Kidney (tissue), 22 donors: ENCODE measurements at places on chromosomes 1 and 21. TPM values are rescaled to one million over a fixed set of nuclear protein-coding genes. Genes with fewer than 3 reads are reported as not detected.

GRCh38 chr1:230884646-230885045, 16.3 kb upstream of the C1orf198 start:
- no peak overlapping the region for H3K27ac ChIP-seq
- no peaks in the 10 kb centered on the region for H3K27me3 ChIP-seq
- no peaks in the 10 kb centered on the region for H3K36me3 ChIP-seq
- DNase-seq: no peak
- H3K4me1 ChIP-seq: no peaks in the 10 kb centered on the region

DNA sequence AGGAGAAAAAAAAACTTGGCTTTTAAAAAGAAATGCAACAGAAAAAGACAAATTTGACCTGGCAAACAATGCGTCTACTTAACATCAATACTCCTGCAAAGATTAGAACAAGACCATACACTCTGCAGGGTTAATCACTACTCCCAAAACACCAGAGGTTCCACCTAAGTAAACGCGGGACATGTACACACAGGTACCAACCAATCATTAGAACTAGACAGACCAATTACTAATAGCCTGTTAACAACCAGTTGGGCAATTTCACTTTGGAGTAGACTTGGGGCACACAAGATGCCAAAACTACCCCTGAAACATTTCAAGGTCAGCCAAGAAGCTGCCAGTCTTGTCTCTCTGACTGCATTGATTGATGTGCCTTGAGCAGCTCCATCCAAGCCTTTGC, 125.8 kb downstream of the RRAGC start:
- H3K27me3 ChIP-seq: no peaks in the 10 kb centered on the region
- H3K27ac ChIP-seq: no peak overlapping the region
- H3K4me1 ChIP-seq: peaks cover 3% of the 10 kb centered on the region
- H3K36me3 ChIP-seq: no peaks in the 10 kb centered on the region
- no peak overlapping the region for H3K4me3 ChIP-seq

- H3K4me3 ChIP-seq: no peak overlapping the region
- no peak overlapping the region for H3K27ac ChIP-seq
- H3K27me3 ChIP-seq: no peaks in the 10 kb centered on the region
- H3K4me1 ChIP-seq: peaks cover 4% of the 10 kb centered on the region
Measured at GRCh38 chr1:15275921-15276683, 29.1 kb downstream of the FHAD1 start.

- H3K36me3 ChIP-seq: no peaks in the 10 kb centered on the region
- no peak overlapping the region for H3K27ac ChIP-seq
- no peak for DNase-seq
- H3K4me3 ChIP-seq: no peak overlapping the region
- H3K27me3 ChIP-seq: no peaks in the 10 kb centered on the region
Measured at GRCh38 chr1:162298266-162298665, 78.4 kb downstream of the SPATA46 start.

- H3K27ac ChIP-seq: no peak overlapping the region
- no peak overlapping the region for H3K4me3 ChIP-seq
- H3K36me3 ChIP-seq: no peaks in the 10 kb centered on the region
- DNase-seq: peak; percentile 22
- no peaks in the 10 kb centered on the region for H3K4me1 ChIP-seq
Measured at GRCh38 chr1:245558069-245558468, 403.3 kb downstream of the KIF26B start.

GRCh38 chr1:165350840-165351239, 5.7 kb downstream of the LMX1A start:
- no peak for DNase-seq
- peaks cover 82% of the 10 kb centered on the region for H3K27me3 ChIP-seq
- no peak overlapping the region for H3K27ac ChIP-seq

- peak overlapping the region; percentile 34 for H3K27ac ChIP-seq
- DNase-seq: peak; percentile 98
- H3K27me3 ChIP-seq: no peaks in the 10 kb centered on the region
- H3K36me3 ChIP-seq: no peaks in the 10 kb centered on the region
Measured at GRCh38 chr1:24847995-24848881, 81.8 kb downstream of the RUNX3 start.

- H3K27ac ChIP-seq: no peak overlapping the region
- no peak overlapping the region for H3K4me3 ChIP-seq
- H3K4me1 ChIP-seq: peaks cover 5% of the 10 kb centered on the region
- no peaks in the 10 kb centered on the region for H3K27me3 ChIP-seq
Measured at GRCh38 chr1:91026777-91027176, 4.9 kb upstream of the ZNF644 start.

DNA sequence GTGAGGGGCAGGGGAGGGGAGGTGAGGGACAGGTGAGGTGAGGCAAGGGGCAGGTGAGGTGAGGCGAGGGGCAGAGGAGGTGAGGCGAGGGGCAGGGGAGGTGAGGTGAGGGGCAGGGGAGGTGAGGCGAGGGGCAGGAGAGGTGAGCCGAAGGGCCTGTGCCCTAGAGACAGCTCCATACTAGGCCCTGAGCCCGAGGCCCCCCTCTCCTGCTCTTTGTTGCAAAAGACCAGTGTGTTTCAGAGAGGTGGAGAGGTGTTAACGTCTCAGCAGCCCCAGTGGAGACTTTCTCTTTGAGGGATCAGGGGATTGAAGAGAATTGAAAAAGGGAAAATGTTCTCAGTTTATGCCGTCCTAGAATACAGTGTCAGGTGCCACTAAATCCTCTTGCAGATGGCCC, 44.2 kb downstream of the EPHB2 start:
- H3K27ac ChIP-seq: no peak overlapping the region
- no peak for DNase-seq
- no peaks in the 10 kb centered on the region for H3K27me3 ChIP-seq

GRCh38 chr1:154720328-154721297, 112.6 kb upstream of the ADAR start:
- H3K36me3 ChIP-seq: no peaks in the 10 kb centered on the region
- no peak for DNase-seq
- H3K27ac ChIP-seq: no peak overlapping the region
- H3K4me3 ChIP-seq: no peak overlapping the region

DNA sequence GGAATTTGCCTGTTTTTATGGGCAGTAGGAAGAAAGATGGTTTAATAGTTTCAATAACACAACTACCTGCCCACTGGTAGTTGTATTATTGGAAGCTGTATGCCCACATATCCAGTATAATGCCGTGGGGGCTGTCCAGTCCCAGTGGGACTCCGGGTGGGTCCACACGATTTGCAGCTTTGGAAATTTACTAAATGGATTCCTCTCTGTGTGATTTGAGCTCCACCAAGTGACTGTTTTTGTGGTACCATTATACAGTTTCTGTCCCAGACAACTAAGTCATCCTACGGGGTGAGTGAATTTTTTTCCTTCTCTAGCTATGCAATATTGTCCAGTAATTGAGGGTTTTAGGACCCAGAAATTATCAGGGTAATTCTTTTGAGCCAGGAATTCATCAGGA, 86.8 kb downstream of the PLA2G4A start:
- no peaks in the 10 kb centered on the region for H3K27me3 ChIP-seq
- no peak overlapping the region for H3K4me3 ChIP-seq
- no peaks in the 10 kb centered on the region for H3K36me3 ChIP-seq
- DNase-seq: no peak

DNA sequence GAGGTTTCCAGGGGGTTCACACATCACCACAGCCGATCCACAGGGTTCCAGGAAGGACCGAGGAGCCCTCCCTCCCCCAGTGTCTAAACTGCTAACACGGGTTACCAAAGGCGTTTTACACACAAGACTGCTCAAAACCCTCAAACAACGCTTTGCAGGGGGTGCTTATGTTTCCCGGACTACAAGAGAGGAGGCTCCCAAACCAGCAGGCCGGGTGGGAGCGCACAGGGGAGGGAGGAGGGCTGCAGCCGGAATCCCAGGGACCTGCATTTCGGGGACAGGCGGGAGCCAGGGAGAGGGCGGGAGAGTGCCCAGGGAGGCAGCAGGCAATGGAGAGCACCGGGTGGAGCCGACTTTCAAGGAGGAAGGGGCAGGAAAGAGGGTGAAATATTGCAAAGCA, 50.8 kb downstream of the ACBD3 start:
- no peaks in the 10 kb centered on the region for H3K27me3 ChIP-seq
- H3K36me3 ChIP-seq: no peaks in the 10 kb centered on the region

DNA sequence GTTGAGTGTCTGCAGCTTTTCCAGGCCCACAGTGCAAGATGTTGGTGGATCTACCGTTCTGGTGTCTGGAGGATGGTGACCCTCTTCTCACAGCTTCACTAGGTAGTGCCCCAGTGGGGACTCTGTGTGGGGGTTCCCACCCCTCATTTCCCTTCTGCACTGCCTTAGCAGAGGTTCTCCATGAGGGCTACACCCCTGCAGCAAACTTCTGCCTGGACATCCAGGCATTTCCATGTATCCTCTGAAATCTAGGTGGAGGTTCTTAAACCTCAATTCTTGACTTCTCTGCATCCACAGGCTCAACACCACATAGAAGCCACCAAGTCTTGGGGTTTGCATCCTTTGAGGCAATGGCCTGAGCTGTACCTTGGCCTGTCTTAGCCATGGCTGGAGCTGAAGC, 14.3 kb upstream of the DNM3 start:
- H3K4me1 ChIP-seq: no peaks in the 10 kb centered on the region
- no peak for DNase-seq
- no peaks in the 10 kb centered on the region for H3K36me3 ChIP-seq
- H3K27me3 ChIP-seq: no peaks in the 10 kb centered on the region

GRCh38 chr1:161382214-161383019, 14.7 kb upstream of the CFAP126 start:
- H3K4me1 ChIP-seq: no peaks in the 10 kb centered on the region
- H3K36me3 ChIP-seq: no peaks in the 10 kb centered on the region
- H3K27ac ChIP-seq: no peak overlapping the region
- no peaks in the 10 kb centered on the region for H3K27me3 ChIP-seq
- H3K4me3 ChIP-seq: no peak overlapping the region

- peaks cover 25% of the 10 kb centered on the region for H3K36me3 ChIP-seq
- H3K27ac ChIP-seq: no peak overlapping the region
- H3K4me3 ChIP-seq: no peak overlapping the region
- H3K4me1 ChIP-seq: no peaks in the 10 kb centered on the region
- DNase-seq: no peak
Measured at GRCh38 chr1:86741947-86742572, 37.7 kb downstream of the SH3GLB1 start.

- H3K4me3 ChIP-seq: peak overlapping the region; percentile 56
- no peaks in the 10 kb centered on the region for H3K36me3 ChIP-seq
- DNase-seq: peak; percentile 11
- H3K27ac ChIP-seq: peak overlapping the region; percentile 77
- no peaks in the 10 kb centered on the region for H3K4me1 ChIP-seq
Measured at GRCh38 chr21:33931799-33932390, 16.3 kb upstream of the ATP5PO start.

DNA sequence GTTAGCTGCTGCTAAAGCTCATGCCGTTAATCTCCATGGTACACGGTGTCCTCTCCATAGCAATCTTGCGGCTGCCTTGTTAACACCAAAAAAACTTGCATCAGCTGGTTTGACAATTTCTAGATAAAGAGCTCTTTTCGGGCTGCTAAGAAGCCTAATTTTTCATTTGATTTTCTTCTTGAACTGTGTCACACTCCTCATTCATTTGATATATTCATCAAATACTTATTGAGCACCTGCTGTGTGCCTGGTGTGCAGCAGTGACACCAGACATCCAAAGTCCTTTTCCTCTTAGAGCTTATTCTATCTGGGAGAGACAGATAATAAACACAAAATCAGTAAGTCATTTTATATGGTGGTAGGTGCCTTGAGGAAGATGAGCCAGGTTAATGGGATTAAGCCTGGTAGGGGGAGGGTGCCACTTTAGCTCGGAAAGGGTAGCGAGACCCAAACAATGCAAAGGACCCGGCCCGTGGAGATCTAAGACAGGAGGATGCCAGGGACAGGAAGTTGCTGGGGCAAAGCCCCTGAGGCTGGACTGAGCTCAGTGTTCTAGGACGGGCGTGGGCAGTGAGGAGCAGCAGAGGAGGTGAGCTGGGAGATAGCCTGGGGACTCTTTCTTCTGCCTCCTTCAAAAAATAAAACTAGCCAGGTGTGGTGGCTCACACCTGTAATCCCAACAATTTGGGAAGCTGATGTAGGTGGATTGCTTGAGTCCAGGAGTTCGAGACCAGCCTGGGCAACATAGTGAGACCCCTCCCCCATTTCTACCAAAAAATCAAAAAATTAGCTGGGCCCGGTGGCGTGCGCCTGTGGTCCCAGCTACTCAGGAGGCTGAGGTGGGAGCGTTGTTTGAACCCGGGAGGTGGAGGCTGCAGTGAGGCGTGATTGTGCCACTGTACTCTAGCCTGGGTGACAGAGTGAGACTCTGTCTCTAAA, 50.7 kb upstream of the LGALS8 start:
- no peaks in the 10 kb centered on the region for H3K36me3 ChIP-seq
- no peaks in the 10 kb centered on the region for H3K27me3 ChIP-seq
- DNase-seq: no peak
- no peaks in the 10 kb centered on the region for H3K4me1 ChIP-seq
- no peak overlapping the region for H3K27ac ChIP-seq
- H3K4me3 ChIP-seq: no peak overlapping the region

GRCh38 chr1:208074353-208074752, 163.4 kb upstream of the CD34 start:
- DNase-seq: no peak
- no peaks in the 10 kb centered on the region for H3K36me3 ChIP-seq
- H3K4me1 ChIP-seq: no peaks in the 10 kb centered on the region
- no peak overlapping the region for H3K4me3 ChIP-seq
- H3K27ac ChIP-seq: no peak overlapping the region

- H3K4me3 ChIP-seq: no peak overlapping the region
- H3K36me3 ChIP-seq: no peaks in the 10 kb centered on the region
- no peak overlapping the region for H3K27ac ChIP-seq
- no peaks in the 10 kb centered on the region for H3K4me1 ChIP-seq
- H3K27me3 ChIP-seq: no peaks in the 10 kb centered on the region
- DNase-seq: no peak
Measured at GRCh38 chr1:76066394-76066793, 8.2 kb upstream of the ST6GALNAC3 start.

DNA sequence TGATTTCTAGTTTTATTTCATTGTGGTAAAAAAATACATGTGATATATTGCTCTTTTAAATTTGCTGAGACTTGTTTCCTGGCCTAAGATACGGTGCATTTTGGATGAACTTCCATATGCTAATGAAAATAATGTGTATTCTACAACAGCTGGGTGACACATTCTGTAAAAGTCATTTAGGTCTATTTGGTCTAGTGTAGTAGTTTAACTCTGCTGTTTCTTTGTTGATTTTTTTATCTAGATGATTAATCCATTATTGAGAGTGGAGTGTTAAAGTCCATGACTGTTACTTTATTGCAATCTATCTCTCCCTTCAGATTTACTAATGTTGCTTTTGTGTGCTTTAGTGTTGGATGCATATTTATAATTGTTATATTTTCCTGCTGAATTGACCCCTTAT, 161.4 kb downstream of the VAV3 start:
- DNase-seq: no peak
- no peaks in the 10 kb centered on the region for H3K4me1 ChIP-seq
- no peak overlapping the region for H3K4me3 ChIP-seq
- no peaks in the 10 kb centered on the region for H3K36me3 ChIP-seq
- no peak overlapping the region for H3K27ac ChIP-seq
- H3K27me3 ChIP-seq: no peaks in the 10 kb centered on the region

TCHHL1 gene
- not detected for total RNA-seq

GPR52 gene
- 2.7 TPM for total RNA-seq

DISC1 gene
- 15.9 TPM for total RNA-seq

CSF3R gene
- total RNA-seq: 13.3 TPM

GJA9 gene
- total RNA-seq: not detected

FRRS1 gene
- total RNA-seq: 7.4 TPM

NID1 gene
- 70.1 TPM for total RNA-seq

ACOT11 gene
- 24.6 TPM for total RNA-seq

CYP4Z1 gene
- total RNA-seq: 0.22 TPM

DNAI4 gene
- total RNA-seq: 26.8 TPM

ZBTB37 gene
- 19.1 TPM for total RNA-seq

RHCE gene
- total RNA-seq: 0.44 TPM

TMPRSS3 gene
- total RNA-seq: 15.4 TPM
